ENCODE measurements at places on chromosomes 2 and 18.

- DNase-seq, result no peak
Observed at GRCh38 chr2:109472331-109472959, 141.3 kb downstream of the SEPTIN10 start.

DNA sequence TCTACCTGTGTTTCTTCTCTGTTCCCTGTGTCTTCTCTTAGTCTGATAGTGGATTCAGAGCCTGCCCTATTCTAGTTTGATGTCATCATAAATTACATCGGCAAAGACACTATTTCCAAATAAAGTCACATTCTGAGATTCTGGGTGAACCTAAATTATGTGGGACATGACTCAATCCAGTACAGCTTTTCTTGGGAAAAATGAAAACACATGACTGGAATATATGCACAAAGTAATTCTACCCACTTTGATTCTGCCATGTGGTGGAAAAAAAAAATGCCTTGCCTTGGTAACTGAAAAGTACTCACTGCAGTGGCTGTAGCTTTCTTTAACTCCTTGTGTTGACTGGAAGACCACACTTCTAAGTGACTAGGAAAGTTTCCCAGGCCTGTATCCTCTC, 73.7 kb downstream of the LRATD1 start:
- no peak for DNase-seq

GRCh38 chr2:159064446-159065301, 96.2 kb downstream of the TANC1 start:
- DNase-seq, result no peak

DNA sequence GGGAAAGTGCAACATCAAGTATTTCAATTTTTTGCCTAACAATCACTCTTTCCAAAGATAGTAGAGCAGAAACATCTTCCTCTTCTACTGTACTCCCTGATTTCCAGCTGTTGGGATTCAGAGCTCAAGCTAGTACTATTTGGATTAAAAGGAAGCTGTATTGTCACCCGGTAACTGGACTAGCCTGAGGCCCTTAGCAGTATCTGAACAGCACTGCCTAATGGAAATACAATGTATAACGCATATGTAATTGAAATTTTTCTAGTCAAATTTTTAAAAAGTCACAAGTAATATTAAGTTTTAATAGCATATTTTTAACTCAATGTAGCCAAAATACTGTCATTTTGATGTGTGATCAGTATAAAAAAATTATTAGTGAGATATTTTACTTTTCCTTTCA, 86.2 kb downstream of the COX7A2L start:
- no peak for DNase-seq
